ENCODE measurements at places on chromosomes 11 and 22.

- no peak for DNase-seq
Measured at GRCh38 chr11:78883506-78883905, 308.8 kb upstream of the NARS2 start.

GRCh38 chr11:13958641-13959400 is 3.7 kb upstream of the SPON1 start:
- no peak for DNase-seq

GRCh38 chr11:42013656-42014201 is 554.3 kb upstream of the LRRC4C start:
- DNase-seq: no peak

DNA sequence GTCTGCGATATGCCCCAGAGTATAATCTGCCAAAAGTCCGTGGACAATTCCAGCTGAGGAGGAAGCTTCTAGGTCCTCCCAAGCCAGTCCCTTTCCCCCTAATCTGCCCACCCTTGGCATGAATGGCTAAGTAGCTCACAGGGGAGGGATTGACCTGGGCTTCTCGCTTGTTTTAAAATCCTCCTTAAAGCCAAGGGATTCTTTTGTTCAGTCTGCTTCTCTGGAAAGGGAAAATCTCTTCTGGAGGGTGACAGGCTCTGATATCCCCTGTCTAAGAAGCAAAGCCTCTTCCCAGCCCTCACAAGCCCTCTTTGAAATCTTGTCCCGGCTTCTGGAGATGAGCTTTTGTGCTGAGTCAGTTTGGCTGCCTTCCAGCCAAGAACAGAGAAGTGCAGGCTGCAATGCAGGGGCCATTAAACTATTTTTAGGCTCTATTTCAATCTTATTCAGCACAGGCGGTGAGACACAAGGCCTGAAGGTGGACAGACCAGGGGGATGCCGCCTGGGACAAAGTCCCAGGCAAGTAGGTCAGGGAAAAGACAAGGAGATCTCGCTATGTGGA is 23.9 kb downstream of the NEFH start:
- no peak for DNase-seq

GRCh38 chr22:24514241-24515026 is 19.3 kb downstream of the UPB1 start:
- DNase-seq: no peak

- peak; percentile 81 for DNase-seq
Measured at GRCh38 chr11:63866211-63866610, 27.3 kb downstream of the MARK2 start.

DNA sequence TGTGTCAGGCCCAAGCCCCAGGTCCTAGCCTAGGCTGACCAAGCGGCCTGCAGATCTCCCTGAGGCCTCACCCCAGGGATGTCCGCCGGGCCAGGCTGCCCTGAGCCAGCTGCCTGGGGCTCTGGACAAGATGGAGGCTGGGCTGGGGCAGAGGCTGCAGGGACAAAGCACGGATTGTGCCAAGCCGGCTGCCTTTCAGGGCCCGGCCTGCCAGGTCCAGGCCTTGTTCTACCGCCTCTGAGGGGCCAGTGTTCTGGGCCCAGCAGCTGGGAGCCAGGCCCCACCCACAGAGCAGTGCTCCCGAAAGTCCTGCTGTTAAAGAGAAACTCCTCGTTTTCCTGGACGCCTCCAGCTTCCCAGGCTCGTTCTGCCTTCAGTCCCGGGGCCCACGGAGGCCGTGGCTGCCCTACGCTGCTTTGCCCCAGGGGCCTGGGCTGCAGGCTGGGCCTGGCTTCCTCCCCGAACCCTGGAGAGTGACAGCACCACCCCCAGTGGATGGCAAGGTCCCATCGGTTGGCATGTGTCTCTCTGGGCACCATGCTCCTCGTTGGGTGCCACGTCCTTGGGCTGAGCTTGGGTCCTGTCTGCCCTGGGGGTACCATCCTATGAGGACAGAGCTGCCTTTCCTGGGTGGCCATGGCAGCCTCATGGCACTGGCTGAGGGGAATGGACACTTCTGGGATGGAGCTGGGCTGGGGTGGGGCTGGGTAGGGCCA is 7.6 kb downstream of the BRSK2 start:
- no peak for DNase-seq

GRCh38 chr11:81787584-81788049 is 946.0 kb downstream of the FAM181B start:
- DNase-seq: no peak

DNA sequence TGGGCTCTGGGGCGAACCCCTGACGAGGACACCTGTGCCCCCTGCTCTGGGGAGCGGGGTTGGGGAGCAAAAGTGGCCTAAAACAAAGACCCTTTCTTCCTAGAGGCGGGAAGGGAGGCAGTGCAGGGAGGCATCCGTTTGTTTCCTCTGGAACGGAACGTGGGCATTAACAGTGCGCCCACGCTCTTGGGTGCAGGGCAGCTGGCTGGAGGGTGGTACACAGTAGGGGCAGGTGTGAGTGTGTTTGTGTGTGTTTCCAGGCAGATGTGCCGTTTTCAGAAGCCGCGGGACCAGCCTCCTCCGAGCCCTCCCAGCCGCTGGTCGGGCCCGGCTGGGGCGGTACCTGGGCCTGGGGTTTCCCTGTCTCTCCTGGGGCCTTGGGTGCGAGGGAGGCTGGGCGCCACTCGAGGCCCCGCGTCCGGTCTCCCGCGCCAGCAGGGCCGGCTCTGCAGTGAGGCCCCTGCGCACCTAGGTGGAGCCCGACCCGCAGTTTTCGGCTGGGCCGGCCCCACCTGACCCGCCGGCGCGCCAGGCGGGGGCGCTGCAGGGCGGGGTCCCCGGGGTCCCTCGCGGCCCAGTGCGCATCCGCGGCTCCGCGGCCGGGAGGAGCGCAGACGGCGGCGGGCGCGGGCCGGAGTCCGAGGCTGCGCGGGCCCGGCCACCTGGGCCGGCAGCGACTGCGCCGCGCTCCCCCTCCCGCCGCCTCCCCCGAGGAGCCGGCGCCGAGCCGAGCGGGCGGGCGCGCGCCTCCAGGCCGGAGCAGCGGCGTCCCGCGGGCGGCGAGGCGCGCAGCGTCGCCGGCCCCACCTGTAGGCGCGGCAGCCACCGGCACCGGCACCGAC is 1252.7 kb downstream of the BRD1 start:
- peak; percentile 70 for DNase-seq

DNA sequence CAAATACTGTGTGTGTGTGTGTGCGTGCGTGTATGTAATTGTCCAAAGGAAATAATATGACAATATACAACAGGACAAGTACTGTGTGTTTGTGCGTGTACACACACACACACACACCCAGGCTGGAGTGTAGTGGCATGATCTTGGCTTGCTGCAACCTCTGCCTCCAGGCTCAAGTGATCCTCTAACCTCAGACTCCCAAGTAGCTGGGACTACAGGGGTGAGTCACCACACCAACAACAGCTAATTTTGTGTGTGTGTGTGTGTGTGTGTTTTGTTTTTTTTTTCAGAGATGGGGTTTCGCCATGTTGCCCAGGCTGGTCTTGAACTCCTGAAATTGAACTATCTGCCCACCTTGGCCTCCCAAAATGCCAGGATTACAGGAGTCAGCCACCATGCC is 61.5 kb downstream of the NUP98 start:
- no peak for DNase-seq

GRCh38 chr11:92397221-92397755 is 172.7 kb downstream of the FAT3 start:
- no peak for DNase-seq

DNA sequence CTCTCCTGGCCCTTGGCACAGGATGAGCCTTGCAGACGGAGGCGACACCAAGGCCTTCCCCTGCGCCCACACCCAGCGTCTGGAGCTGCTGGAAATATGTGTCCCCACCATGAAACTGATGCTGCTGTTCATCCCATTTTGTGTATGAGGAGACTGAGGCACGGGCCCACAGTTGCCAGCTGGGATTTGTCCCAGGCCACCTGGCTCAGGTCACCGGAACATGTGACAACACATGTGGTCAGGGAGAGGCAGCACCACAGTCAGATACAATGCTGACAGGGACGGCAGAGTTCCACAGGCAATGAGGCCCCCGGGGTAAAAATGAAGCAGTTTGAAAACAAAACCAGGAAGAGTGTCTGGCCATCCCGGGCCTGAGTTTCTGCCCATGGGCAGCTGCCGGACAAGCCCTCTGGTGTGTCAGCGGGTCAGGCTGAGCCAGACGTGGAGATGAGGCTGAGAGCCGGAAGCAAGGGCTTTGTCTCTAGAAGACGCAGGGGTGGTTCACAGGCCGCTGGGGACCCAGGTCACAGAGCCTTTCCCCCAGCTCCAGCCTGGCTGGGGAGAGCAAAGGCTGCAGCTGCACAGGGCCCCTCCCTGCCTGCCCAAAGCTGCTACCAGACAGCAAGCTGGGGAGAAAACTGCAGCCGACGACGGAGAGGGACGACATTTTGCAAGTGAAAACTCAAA is 80.7 kb downstream of the CDKN1C start:
- DNase-seq: no peak

DNA sequence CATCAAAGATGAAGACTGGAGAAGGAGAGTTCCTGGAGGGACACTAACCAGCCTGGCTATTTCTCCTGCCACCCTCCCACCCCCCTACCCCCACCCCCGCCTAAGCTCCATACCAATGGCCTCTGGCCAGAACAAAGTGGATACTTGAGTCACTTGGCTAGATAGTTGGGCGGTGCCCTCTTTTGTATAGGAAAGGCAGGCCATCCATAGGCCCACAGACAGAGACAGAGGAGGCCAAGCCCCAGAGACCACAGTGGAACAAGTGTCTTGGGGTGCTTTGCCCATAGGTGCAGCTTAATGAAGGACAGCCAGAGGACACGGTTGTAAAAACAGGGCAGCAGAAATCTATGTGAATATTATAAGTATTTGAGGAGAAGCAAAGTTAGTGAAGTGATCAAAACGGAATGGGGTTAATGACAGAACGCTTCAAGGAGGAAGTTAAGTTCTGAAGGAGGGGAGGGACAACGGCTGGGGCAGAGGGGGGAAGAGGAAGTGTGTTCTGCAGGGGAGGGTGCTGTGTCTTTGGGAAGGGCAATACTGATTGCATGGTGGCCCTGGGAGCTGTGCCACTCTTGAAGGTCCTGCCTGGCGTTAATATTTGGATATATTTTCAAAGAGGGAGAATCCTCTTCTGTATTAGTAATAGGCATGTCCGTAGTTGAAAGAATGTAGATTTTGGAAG is 32.7 kb downstream of the FLI1 start:
- no peak for DNase-seq

DNA sequence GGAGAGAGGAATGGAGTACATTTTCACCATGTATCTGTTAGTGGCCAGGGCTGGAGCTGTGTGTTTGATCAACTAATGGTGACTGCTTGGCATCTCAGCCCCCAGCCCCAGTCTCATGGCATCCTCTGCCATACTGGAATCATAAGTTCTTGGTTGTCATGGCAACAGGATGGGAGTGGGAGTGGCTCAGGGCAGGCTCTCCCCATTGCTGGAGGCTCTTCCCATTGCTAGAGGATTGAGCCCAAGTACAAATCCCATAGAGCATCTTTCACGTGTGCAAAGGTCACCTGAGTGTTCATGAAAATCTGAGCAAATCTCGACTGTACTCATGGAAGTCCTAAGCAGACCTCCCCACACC is 14.9 kb downstream of the DNAJB13 start:
- no peak for DNase-seq

- no peak for DNase-seq
Measured at GRCh38 chr11:32154275-32154674, 63.4 kb downstream of the RCN1 start.

GRCh38 chr11:108973402-108974162 is 308.7 kb downstream of the DDX10 start:
- no peak for DNase-seq

- no peak for DNase-seq
Measured at GRCh38 chr11:72524711-72525110, 90.4 kb upstream of the CLPB start.

- no peak for DNase-seq
Measured at GRCh38 chr11:72679869-72680268, 5.6 kb upstream of the PDE2A start.

DNA sequence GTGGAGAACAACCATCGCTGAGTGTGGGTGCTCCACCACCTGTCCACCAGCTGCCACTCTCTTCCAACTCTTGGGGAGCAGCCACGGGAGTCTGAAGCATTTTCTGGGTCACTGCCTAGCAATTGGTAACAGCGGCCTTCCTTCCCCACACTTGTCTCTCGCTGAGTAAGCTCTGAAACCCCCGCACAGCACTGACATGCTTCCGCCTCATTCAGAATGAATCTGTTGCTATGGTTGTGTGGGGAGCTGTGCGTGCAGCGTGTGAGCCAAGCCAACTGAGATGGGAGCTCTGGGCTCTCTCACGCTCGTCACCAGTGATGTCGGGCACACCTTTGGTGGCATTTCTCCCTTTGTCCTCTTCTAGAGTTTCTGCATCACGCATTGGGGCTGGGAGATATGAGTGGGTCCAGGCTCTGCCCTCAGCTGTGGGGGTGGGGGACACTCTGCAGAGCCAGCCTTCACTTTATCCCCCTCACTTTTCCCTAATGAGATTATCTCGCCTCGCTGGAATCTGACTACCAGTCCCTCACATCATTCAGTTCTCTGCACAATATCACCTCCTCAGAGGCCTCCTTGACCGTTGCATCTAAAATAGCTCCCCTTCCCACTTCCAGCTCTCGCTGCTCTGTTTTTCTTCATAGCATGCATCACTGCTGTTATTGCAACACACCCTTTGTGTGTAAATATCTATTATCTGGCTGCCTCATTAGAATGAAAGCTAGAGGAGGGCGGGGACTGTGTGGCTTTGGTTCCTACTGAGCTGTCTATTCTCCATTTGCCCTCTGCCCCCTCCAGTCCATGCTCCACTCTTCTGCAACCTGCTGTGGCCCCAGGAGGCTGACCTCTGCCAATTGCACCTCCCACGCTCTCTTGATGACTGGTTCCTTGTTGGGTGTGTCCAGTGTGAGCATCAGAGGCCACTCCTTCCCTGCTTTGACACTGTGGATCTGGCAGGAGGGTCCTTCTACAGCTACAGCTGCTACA is 569.9 kb upstream of the CADM1 start:
- no peak for DNase-seq

GRCh38 chr11:67400251-67400941 is 1.3 kb downstream of the PPP1CA start:
- DNase-seq: no peak

- DNase-seq: no peak
Measured at GRCh38 chr22:27212617-27213177, 555.3 kb downstream of the MIAT start.

- DNase-seq: no peak
Measured at GRCh38 chr11:76740772-76741171, 42.4 kb upstream of the TSKU start.

GRCh38 chr11:69878144-69878883 is 59.1 kb upstream of the FGF3 start:
- no peak for DNase-seq

GRCh38 chr11:78977009-78977408 is 402.3 kb upstream of the NARS2 start:
- DNase-seq: no peak

GRCh38 chr11:123093739-123094138 is 31.8 kb upstream of the HSPA8 start:
- no peak for DNase-seq

GRCh38 chr11:59273373-59273841 is 60.7 kb upstream of the MPEG1 start:
- no peak for DNase-seq

GRCh38 chr11:15711311-15711710 is 596.6 kb downstream of the INSC start:
- no peak for DNase-seq

Measured in activated naive CD8-positive, alpha-beta T cell treated with anti-CD3 and anti-CD28 coated beads for 36 hours (primary cell).